ENCODE measurements at places on chromosomes 6 and 20.

DNA sequence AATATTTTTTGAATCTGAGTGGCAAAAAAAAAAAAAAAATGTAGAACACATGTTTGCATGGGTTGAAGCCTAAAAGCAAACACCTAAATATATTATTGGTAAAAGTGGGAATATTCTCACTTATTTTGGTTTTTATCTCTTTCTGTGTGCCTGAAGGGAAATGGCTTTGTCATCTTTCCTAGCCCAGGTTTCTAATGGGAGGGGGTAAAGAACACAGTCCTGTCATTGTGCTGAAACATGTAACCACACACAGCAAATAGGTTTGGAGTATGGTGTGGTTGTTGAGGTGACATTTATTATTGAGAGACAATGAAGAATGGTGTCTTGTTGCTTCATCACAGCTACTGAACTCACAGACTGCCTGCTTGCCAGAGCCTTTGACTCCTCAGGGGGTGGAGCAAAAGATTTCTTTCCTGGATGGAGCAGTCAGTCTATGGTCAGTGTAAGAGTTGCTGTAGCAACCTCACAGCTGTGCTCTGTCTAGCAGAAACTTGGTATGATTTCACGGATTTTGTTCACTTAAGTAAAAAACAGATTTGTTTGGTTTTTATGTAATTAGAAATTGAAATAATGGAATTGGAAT is 70.2 kb downstream of the CEP57L1 start:
- DNase-seq: no peak

- no peak for DNase-seq
These were observed 283.9 kb upstream of the FOXQ1 start for GRCh38 chr6:1027795-1028569.

GRCh38 chr6:157620944-157621343 is 202.1 kb upstream of the SNX9 start:
- no peak for DNase-seq

GRCh38 chr6:119240257-119241110 is 109.1 kb downstream of the MAN1A1 start:
- DNase-seq: no peak

- DNase-seq: no peak
These were observed 951.1 kb upstream of the ADGRB3 start for GRCh38 chr6:67683960-67684359.

DNA sequence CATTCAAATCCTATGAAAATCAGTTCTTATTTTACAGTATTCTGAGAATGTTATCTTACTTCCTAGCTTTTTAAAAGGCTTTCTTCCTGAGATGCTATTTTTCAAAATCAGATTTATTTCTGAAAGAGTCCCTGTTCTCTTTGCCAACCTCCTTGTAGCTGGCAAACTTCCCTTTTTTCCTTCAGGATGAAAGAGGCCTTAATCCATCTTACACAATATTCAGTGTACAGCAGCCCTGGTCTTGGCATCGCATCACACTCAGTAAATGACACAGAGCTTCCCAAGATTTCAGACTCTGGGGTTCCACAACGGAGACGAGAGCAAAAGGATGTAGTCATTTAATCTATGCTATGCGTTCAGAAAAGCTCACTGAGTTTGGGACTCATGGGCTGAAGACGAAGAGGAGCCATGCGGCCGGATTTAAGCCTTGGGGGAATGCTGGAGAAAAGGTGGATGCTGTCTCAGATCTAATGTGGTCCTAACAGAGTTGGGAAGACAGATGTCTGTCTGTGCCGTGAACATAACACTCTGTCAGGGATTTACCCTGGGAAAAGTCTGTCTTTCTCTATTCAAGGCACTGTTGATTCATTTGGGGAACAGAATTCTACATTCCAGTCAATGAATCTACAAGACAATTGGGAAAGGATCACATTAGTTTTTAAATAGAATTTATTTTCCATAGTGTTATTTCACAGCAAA is 616.4 kb upstream of the AGPAT4 start:
- no peak for DNase-seq

GRCh38 chr6:88268508-88268907 is 102.4 kb upstream of the CNR1 start:
- DNase-seq: no peak

DNA sequence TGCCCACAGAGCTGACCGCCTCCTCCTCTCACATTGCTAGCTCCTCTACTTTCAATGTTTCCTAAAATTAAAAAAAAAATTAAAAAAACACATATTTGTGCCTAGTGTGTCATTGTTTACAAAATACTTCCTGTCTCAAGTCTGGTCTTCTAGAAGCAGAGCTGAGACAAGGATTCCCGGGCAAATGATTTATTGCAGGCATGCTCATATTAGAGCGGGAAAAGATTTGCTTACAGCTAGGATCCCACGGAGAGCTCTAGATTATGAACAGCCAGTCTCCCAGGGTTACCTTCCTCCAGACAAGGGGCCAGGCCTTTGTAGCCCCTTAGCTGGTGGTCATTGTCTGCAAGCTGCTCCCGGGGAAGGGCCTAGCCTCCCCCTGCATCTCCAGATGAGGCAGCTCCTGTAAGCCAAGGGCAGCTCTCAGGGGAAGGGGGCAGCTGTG is 9.4 kb downstream of the PACSIN1 start:
- DNase-seq: no peak

DNA sequence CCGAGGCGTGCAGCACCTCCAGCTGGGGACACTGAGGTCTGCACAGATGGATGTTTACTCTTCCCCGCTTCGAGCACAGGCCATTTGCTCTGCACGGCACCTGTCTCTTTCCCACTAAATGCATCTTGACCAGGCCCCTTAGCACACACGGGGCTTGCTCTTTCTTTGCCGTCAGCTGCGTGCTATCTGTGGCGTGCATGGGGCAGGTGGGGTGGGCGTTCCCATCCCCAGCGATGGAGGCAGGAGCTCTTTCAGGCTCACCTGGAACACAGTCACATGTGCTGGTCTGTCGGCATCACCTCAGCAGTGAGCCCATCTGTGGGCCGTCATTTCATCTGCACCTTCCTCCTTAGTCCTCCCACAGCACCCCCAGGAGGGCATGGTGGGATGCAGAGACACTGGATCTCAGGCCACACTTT is 35.1 kb downstream of the RBM38 start:
- peak; percentile 88 for DNase-seq

- DNase-seq: no peak
These were observed 286.2 kb downstream of the PREX1 start for GRCh38 chr20:48541581-48542071.

- no peak for DNase-seq
These were observed 63.2 kb downstream of the WASF1 start for GRCh38 chr6:110116258-110116657.

DNA sequence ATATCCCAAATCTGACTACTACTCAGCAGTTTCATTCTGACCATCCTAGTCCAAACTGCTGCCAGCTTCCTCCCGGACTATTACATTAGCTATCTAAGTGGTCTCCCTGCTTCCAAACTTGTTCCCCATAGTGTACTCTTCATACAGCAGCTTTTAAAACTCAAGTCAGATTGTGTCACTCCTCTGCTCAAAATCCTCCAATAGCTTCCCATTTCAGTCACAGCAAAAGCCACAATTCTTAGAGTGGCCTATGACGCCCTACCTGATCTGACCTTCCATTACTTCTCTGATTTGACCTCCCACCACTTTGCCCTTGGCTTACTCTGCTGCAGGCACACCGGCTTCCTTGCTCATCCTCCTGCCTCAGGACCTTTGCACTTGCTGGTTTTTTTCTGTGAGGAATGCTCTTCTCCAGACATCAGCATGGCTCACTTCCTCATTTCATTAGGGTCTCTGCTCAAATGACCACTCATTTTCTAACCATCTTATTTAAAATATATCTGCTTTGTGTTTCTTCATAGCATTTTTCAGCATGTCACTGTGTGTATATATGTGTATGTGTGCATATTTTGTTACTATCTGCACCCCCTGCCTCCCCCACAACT is 111.1 kb upstream of the DTNBP1 start:
- DNase-seq: no peak

GRCh38 chr6:157962601-157963302 is 18.9 kb upstream of the SYNJ2 start:
- no peak for DNase-seq

GRCh38 chr6:130931683-130932082 is 104.5 kb downstream of the SMLR1 start:
- DNase-seq: no peak

GRCh38 chr6:135880066-135880972 is 28.8 kb downstream of the PDE7B start:
- no peak for DNase-seq

GRCh38 chr6:56570413-56571359 is 72.0 kb downstream of the DST start:
- DNase-seq: peak; percentile 40

GRCh38 chr20:37354210-37355195 is 8.6 kb downstream of the SRC start:
- DNase-seq: no peak

DNA sequence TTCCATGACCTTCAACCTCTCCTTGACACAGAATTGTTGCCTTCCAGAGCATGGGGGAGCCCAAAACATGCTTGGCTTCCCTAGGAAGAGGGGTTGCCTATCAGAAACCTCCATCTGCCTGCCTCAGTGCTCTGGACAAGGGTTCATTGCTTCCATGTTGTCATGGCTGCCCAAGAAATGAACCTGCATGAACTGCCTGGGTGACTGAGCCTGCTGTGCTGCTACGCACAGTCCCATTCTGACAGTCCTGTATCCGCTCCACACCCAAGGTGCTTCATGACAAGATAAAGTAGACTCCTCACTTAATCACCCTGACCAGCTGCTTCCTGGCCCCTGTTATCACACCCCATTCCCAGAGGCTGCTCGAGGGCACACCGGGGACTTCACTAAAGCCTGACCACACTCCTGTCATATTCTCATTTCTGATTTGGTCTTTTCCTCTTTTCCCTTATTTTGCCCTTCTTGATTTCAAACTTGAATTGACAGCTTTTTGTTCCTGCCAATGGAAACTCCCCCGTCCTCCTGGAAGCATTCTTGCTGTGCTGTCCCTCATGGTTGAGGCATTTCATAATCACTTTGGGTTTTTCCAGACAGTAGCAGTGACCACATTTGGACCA is 31.9 kb downstream of the GMPR start:
- no peak for DNase-seq

GRCh38 chr6:35025232-35026188 is 115.6 kb downstream of the TCP11 start:
- no peak for DNase-seq

GRCh38 chr6:166529586-166529985 is 56.9 kb downstream of the RAMACL start:
- no peak for DNase-seq

DNA sequence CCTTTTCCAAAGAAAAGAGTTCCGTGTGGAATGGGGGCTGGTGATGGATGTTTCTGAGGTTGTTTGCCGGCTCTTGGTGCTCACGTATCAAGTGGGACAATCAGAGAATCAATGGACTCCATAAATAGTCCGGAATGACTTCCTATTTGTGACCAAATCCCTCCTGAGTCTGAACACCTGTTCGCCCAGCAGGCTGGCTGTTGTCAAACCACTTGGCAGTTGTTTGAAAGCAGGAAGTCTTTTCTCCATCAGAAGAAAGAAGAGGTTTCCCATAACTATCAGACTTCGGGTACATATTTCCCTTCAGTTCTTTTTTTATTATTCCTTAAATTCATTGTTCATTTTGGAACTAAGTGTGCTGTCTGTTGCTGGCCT is 154.7 kb upstream of the RIN2 start:
- no peak for DNase-seq

DNA sequence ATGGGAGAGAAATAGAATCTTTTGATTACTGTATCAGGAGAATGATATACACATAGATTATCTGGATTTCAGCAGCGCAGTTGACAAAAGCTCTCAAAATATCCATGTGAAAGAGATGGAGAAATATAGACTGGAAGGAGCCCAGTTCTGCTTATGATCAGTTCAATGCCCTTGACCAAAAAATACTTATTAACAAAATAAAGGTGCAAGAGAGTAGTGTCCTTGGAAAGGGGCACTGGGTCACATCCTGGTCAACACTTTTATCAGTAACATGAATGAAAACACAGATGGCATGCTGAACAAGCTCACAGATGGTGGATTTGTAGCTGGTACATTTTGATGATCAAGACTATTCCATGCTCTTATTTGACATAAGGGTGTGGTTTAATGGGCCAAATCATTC is 63.9 kb upstream of the PLEKHG1 start:
- DNase-seq: no peak

DNA sequence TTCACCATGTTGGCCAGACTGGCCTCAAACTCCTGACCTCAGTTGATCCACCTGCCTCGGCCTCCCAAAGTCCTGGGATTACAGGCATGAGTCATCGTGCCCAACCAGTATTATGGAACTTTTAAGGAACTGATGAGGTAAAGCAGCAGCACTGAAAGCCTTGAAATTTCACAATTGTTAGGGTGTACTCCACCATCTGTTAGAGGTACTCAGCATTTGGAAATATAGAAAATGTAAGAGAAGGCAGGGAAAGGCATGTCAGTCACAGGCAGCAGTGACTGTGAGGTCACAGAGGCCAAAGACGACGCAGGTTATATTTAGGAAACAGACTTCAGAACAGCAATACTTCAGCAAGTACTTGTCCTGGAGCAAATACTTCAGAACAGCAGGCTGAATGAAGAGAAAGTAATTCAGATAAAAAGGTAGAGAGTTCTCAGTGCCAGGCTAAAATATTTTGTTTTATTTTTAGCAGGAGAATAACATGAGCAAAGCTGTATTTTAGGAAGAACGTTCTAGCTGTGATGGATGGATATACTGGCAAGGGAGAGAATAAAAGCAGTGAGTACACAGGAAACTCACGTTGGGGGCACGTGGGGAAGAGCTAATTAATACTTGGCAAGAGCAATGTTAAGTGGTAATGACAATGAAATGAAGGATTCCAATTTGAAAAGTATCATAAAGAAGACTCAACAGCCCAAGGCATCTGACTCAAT is 67.2 kb downstream of the DTNBP1 start:
- DNase-seq: no peak

GRCh38 chr6:71420693-71421328 is 132.2 kb downstream of the OGFRL1 start:
- peak; percentile 42 for DNase-seq

GRCh38 chr6:134105940-134106339 is 53.5 kb upstream of the SLC2A12 start:
- no peak for DNase-seq

DNA sequence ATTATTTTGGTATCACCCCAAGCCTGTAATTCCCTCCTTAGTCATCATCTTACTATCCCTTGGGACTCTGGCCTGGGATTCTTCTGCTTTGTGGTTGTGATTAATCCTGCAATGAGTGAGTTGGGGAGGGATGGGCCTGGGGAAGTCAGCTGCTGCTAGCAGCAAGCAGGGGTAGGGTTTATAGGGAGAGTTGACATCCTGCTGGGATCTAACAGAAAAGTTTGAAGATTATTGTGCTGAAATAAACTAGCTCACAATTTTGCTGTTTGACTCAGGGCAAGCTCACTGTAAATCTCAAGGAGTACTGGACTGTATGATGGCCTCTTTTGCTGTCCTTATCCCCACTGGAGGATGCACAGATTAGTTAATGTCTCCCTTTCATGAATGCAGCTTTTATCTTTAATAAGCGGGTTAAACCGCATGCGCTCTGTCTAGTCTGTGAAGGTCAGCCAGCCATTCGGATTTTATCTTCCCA is 83.4 kb downstream of the JARID2 start:
- DNase-seq: no peak

GRCh38 chr6:30972816-30973215 is 10.7 kb upstream of the MUC21 start:
- no peak for DNase-seq

All from NCI-H526 treated with DMSO at 0.1 percent for 48 hours (cell line).